Mammary microvascular endothelial cell (primary cell): ENCODE measurements at places on chromosomes 2 and 18. TPM values are rescaled to one million over a fixed set of nuclear protein-coding genes. Genes with fewer than 3 reads are reported as not detected.

TTC39C gene
- 6.0 and 7.6 TPM in 2 replicates for total RNA-seq

ERFE gene
- total RNA-seq, result 1.3 and 1.5 TPM in 2 replicates

CENPO gene
- 26.5 and 28.4 TPM in 2 replicates for total RNA-seq

TIA1 gene
- 41.3 and 41.7 TPM in 2 replicates for total RNA-seq

PDE11A gene
- under 0.01 and 0.10 TPM in 2 replicates for total RNA-seq

ANKRD23 gene
- total RNA-seq, result 0.20 TPM in 1 of 2 replicates, not detected in the other

LCT gene
- total RNA-seq, result not detected in 2 replicates

PAX8 gene
- total RNA-seq, result 2.1 and 2.8 TPM in 2 replicates

DOK6 gene
- under 0.01 TPM in 1 of 2 replicates, not detected in the other for total RNA-seq

COL5A2 gene
- 28.7 and 32.0 TPM in 2 replicates for total RNA-seq

ZNF385B gene
- not detected in 2 replicates for total RNA-seq

CIB4 gene
- not detected in 2 replicates for total RNA-seq

C1QL2 gene
- total RNA-seq, result not detected in 2 replicates
